Immature natural killer cell (primary cell): ENCODE measurements at places on chromosomes 5 and 9.

GRCh38 chr5:172178991-172179989 lies 8.7 kb downstream of the STK10 start:
- DNase-seq: peak; percentile 81

GRCh38 chr5:53170746-53171349 lies 61.3 kb upstream of the MOCS2 start:
- DNase-seq: no peak

GRCh38 chr9:70411121-70411929 lies 3.1 kb downstream of the KLF9 start:
- peak; percentile 66 for DNase-seq

DNA sequence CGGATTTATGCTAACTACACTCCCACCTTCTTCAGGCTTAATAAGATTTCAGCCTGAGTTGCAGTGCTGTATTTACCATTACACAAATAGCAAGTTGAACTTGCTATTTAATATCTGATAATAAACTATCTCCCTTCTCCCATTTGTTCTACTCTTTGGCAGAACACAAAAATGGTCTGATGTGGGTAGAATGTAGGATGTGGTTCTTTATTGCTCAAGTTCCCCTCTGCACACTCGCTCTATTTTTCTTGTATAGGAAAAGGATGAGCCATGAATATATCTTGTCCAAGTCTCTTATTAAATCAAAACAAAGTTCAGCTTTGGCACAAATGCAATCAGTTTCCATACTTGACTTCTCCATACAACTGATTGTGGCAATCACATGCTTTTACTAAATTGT lies 37.2 kb upstream of the KIF2A start:
- DNase-seq: no peak

GRCh38 chr9:69949396-69949795 lies 94.3 kb upstream of the MAMDC2 start:
- DNase-seq: no peak

- DNase-seq: no peak
These were observed 3.3 kb upstream of the AQP3 start for GRCh38 chr9:33450621-33451146.

DNA sequence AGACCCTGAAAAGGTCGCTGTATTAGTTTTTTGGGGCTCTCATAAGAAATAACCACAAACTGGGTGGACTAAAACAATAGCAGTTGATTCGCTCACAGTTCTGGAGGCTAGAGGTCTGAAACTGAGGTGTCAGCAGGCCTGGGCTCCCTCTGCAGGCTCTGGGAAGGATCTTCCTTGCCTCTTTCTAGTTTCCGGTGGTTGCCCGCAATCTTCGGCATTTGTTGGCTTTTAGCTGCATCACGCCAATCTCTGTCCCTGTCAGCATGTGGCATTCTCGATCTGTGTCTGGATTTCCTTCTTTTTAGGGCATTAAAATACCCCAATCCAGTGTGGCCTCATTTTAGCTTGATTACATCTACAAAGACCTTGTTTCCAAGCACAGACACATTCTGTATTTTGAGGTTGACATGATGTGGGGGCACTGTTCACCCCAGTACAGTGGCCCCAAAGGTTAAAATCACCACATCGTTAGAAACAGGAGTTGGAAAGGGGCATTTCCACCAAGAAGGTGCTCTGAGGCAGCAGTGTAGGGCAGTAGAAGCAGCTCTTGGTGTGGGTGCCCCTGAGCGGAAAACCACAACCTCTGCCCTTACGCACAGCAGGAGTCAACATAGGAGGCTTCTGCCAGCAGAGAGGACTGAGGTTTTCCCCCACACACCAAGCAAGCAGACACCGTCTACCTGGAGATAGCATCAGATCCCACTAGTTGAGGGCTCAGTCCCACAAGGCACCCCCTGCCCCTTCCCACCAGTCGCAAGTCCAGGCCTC lies 13.5 kb downstream of the ZNF79 start:
- DNase-seq: peak; percentile 44

DNA sequence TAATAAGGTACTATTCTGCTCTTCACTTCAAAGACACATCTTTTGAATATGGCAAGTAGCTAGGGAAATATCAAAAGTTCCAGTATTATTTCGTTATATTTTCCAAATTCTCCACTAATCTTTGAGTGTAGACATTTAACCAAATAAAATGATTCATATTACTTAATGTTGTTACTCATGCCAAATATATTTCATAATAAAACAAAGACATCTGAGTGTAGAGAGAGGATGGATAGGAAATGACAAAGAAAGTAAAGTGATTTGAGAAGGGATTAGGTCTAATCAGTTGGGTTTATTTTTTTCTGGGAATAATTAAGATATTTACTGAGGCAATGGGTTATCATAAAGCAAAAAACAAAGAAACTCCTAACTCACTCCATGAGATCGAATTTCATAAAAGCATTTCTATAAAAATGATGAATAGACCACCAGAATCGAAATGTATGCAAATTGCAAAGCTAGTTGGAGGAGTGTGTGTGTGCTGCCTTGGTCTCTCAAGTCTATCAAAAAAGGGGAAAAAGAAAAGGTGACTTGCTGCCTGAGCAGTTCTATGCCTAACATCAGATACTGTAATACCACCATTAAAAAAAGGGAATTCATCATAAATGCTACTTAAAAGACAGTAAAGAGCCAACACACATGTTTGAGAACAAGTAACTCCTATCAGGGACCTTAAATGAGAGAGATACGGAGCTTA lies 255.5 kb downstream of the PDE4D start:
- DNase-seq: no peak

DNA sequence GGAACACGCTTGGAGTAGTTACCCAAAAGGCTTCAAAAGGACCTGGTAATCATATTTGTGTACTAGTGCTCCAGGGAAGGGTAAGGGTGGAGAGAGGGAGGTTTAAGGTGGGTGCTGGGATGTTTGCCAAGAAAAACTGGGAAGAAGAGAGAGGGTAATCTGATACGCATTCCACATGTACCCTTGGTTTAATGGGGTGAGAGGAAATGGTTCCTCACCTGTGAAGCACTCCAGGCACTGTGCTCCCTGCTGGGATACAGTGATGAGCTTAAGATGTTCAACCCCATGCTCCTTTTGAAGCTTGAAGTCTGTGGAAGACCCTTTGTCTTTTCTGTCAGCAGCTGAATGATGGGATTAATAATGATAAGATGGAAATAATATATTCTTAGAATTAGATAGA lies 98.4 kb downstream of the COX7C start:
- DNase-seq: no peak

DNA sequence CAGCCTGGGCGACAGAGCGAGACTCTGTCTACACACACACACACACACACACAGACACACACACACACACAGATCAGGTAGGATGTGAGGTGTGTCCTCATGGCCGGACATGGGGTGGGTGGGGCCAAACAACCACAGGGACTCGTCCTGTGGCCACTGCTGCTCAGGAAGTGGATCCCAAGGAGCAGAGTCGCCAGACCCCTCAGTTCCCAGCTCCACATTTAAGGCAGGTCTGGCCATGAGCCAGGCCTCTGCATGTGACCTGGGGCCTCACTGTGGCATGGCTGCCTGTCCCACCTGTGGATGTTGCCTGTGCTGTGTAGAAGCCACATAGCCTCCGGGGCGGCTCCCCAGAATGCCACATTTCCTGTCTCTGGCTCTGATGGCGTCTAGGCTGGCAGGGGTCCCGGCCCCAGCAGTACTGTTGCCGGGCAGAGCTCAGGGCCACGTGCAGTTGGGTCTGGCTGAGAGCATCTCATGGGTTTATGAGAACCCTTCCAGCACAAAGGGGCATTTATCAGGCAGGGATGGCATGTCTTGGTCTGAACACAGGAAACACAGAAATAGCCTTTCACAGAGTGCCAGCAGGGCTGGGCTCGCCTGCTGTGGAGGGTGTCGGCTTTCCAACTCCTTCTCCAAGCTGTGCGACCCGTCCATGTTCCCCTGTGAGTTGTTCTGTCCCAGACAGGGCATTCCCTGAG lies 9.9 kb upstream of the NINJ1 start:
- DNase-seq: peak; percentile 45

GRCh38 chr5:128649192-128649591 lies 111.1 kb upstream of the FBN2 start:
- DNase-seq: no peak

- no peak for DNase-seq
These were observed 809 bp downstream of the PCDHGA9 start for GRCh38 chr5:141403387-141403786.

DNA sequence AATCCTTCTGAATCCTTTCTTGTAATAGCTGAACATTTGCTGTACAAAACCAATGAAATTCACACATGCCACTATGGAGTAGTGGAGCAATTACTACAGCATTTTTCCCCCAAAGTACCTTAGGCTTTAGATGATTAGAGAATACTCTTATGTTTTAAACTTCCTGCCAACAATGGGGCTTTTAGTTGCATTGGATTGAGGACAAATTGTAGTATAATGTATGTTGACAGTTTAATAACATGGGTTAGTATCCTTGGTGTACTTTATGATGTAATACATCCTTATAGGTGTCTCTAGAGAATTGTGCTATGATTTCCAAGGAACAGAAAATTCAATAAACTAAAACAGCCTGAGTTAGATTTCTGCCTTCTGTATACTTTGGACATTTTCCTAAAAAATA lies 422.7 kb upstream of the GRAMD2B start:
- DNase-seq: no peak

- no peak for DNase-seq
These were observed 75.4 kb downstream of the NFIB start for GRCh38 chr9:14238518-14238917.

DNA sequence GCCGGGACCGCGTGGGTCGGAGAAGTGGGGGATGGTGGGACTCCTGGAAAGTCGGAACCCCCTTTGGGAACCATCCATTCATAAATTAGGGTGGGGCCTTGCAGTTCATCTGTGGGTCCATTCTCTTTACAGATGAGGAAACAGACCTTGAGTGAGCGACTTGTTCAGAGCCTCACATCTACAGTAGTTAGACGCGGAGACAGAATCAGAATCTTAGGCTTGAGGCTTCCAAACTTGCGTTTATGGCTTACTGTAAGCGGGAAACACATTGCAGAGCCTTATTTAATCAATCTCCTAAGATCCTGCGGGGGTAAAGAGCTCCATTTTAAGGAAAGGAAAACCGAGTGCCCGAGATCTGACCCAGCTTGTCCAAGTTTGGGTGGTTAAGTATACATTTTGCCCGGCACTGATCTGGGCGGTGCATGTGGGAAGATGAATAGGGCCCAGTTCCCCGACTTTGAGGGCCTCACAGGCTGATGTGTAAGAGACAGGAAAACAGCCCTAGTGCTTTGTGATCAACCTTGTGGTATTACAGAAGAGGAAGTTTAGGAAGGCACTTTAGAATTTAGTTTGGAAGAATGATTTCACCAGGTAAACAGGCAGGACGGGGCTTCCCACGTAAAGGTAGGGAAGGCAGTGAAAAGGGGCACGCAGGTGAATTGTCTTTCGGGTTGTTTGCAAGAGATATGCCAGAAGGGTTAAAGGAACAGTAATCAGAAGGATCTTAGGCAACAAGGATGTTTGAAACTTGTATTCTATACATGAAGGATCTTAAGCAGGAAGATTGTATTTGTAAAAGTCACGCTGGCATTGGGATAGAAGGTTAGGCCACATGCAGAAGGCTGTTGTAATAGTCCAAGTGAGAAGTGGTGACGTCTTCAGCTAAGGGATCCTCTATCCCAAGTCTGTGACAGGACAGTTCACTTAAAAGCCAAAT lies 744 bp downstream of the TARS1 start:
- DNase-seq: no peak

DNA sequence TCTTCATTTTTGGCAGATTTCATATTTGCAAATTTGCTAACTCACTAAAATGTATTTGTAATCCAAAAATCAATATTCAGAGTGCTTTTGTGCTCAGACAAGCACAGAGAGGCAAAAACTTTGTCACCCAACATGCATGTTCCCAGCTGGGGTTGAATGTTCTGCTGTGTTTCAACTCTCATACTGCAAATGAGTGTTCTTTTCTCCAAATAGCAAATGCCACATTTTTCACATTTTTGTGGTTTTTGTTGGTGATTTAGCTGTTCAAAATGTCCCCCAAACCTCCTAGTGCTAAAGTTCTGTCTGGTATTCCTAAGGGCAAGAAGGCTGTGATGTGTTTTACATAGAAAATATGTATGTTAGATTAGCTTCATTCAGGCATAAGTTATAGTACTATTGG lies 87.3 kb upstream of the PCSK5 start:
- no peak for DNase-seq

DNA sequence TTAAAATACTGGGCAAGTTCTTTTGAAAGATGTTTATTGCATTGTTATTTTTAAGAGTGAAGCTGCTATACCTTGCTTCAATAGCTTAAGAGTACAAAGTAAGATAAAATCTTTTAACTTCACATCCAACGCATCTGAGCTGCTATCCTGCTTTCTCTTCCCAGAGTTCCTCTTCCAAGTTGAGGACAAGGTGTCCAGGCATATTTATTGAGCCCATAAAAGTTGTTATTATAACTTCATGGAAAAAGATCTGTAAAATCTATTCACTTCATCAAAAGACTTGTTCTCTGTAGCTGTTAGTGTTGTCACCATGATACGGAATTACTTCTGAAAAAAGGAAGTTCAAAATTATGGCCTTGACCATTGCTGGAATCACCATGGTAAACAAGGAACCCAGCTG lies 306.2 kb upstream of the ELAVL2 start:
- DNase-seq: no peak
